ENCODE measurements at places on chromosomes 1 and 21. TPM values are rescaled to one million over a fixed set of nuclear protein-coding genes. Genes with fewer than 3 reads are reported as not detected.

The AK4 gene
- 94.5 TPM for total RNA-seq

The OVAAL gene
- total RNA-seq, result not detected

The CRNN gene
- total RNA-seq, result not detected

The ST6GALNAC5 gene
- 6.2 TPM for total RNA-seq

The C1orf185 gene
- total RNA-seq, result not detected

The DHRS3 gene
- 31.9 TPM for total RNA-seq

The SLC16A4 gene
- total RNA-seq, result 16.5 TPM

The STX12 gene
- 49.6 TPM for total RNA-seq

The TDRD5 gene
- total RNA-seq, result not detected

The ELAPOR1 gene
- 1.2 TPM for total RNA-seq

Measured in chondrocyte (in vitro differentiated cells).